SHP77 treated with DMSO at 0.1 percent for 48 hours (cell line): ENCODE measurements at places on chromosomes 2 and 18.

DNA sequence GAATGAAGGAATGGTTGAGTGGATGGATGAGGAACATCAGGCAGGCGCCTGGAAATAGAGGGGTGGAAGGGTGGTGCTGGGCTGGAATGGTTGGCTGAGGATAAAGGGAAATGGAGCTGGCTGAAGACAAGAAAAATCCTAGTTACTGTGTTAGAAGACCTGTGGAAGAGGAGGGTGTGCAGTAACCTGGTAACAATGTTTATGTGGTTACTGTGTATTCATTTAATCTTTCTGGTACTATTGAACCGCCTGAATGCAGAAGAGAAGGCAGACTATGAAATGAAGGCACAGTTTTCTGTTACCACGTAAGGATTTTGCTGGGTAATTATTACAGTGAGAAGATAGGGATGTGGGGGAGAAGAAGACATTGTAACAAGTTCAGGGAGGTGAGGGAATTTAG lies 110.3 kb upstream of the MGAT5 start:
- DNase-seq = no peak

DNA sequence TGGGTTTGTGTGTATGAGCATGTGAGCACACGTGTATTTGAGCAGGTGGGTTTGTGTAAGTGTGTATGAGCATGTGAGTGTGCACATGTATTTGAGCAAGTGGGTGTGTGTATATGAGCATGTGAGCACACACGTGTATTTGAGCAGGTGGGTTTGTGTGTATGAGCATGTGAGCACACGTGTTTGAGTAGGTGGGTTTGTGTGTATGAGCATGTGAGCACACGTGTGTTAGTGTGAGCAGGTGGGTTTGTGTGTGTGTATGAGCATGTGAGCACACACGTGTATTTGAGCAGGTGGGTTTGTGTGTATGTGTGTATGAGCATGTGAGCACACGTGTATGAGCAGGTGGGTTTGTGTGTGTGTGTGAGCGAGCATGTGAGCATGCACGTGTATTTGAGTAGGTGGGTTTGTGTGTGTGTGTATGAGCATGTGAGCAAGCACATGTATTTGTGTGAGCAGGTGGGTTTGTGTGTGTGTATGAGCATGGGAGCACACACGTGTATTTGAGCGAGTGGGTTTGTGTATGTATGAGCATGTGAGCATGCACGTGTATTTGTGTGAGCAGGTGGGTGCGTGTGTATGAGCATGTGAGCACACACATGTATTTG lies 169.7 kb downstream of the TWIST2 start:
- DNase-seq = no peak

GRCh38 chr18:28606686-28607085 lies 429.8 kb upstream of the CDH2 start:
- no peak for DNase-seq

DNA sequence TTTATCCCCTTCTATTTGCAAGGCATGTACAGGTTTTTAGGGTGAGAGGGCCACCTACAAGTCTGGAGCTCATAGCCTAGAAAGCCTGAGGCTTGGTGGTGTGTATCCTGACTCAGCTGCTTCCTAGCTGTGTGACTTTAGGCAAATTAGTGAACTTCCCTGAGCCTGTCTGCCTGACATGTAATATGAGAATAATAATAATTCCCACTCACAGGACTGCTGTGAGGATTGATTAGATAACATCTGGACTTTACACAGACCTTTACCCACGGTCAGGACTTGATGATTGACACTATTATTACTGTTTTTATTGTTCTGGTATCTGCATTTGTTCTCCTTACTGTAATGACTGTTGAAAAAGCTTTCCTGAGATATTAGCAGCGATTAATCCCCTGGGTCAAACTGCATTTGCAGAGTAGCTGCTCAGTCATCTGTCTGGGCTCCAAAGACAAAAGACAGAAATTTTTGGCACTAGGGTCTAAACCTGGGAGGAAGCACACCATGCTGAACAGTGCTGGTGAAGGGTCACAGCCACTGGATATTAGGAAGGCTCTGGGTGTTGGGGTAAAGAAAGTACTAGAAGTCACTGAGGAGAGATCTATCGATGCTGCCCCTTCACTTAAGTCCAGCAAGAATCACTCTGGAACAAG lies 276.5 kb upstream of the FN1 start:
- no peak for DNase-seq

DNA sequence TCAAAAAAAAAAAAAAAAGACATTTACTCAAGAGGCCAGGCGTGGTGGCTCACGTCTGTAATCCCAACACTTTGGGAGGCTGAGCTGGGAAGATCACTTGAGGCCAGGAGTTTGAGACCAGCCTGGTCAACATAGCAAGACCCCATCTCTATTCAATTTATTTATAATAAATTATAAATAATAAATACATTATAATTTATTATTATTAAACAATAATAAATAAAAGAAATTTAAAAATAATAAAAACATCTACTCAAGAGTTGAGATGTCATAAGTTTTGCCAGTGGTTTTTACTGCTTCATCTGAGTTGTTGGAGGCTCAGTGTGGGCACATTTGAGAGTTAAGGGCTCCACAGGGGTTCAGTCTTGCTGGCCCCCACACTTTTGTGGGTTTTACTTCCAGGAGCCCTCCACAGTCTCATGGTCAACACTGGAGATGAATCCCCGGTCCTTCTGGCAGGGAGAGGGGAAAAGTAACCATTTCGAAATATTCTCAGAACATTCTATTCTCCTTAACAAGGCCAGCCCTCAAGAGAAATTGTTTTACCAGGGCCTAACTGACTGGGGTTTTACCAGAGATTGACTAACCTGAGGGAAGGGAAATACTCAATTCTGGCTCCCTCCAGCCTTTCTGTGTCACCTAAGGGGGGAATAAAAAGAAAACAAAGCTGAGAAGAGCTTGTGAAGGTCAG lies 51.6 kb upstream of the NCOA1 start:
- DNase-seq = no peak

- DNase-seq = no peak
These were observed 11.1 kb upstream of the KIDINS220 start for GRCh38 chr2:8848328-8849100.
